Muscle of back (tissue), 13 donors: ENCODE measurements at places on chromosomes 7 and 10.
A peak's percentile ranks its signal among the peaks of the same experiment; 100 is the strongest.

- DNase-seq, result no peak
Observed at GRCh38 chr10:73205890-73206289, 38.0 kb downstream of the FAM149B1 start.

GRCh38 chr10:33831591-33831990 is 497.1 kb upstream of the NRP1 start:
- no peak for DNase-seq

DNA sequence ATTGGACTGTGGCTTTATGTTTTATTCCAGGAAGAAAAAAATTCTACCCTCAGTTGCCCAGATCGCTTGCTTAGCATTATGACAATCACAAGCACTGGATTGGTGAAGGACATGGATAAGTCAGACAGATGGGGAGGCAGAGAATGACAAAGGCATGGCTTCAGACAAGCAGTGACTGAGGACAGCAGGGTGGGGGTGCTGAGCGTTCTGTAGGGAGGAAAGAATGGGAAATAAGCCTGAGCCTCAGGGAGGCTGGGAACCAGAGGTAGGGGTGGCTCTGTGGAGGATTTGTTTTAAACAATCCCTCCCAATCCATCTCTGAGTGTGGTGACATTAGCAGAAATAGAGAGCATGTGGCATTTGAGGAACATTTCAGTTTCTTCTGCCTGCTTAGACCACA is 896.9 kb downstream of the CCSER2 start:
- DNase-seq, result no peak

DNA sequence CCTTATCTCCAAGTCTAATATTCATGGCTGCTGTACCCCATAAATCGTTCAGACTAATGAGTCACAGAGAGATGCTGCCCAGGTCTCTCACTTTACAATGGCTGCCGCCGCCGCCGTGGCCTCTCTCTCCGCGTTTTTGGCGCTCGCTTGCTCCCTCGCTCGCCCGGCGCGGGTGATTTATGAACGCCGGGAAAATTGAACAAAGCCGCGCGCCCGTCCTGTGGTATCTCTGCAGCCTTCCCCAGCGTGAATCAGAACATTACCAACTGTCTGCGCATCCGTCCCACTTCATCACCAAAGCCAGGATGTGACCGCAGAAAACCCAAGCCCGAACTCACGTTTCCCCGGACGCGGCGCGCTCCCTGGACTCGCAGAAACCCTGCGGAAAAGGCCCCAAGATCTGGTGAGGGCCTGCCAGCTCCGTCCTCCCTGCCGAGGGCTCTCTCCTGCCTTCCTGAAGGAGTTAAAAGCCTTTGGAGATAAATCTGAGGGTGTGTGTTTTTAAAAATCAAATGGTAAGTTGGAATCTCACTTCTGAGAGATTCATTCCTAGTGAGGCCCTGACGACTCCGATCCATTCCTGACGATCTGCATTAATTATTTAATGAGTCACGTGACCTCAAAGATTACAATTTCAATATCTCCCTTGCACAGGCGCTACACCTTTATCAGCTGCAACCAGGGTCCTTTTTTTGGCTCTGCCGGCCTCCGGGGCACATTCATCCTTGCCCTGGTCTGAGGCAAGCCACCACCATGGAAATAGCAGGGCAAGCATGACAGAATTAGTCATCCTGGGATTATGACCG is 6.3 kb downstream of the HOXA4 start:
- no peak for DNase-seq

DNA sequence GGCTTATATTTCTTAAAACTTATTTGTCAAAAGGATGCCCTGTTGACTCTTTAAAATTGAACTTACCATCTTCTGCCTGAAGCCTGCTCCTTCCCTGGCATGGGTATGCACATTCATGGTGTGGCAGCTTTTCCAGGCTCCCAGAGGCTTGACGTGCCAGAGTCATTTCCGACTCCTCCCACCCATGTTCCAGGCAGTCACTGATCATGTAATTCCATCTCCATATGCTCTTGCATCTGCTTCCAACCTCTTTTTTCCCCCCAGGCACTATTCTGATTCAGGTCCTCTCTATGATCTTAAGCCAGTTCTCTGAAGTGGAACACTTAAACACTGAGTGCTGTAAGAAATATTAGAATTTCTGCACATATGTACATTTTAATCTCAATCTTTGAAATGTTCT is 82.2 kb downstream of the CFAP58 start:
- DNase-seq, result no peak

- DNase-seq, result no peak
Observed at GRCh38 chr10:35565602-35566081, 39.5 kb upstream of the GJD4 start.

DNA sequence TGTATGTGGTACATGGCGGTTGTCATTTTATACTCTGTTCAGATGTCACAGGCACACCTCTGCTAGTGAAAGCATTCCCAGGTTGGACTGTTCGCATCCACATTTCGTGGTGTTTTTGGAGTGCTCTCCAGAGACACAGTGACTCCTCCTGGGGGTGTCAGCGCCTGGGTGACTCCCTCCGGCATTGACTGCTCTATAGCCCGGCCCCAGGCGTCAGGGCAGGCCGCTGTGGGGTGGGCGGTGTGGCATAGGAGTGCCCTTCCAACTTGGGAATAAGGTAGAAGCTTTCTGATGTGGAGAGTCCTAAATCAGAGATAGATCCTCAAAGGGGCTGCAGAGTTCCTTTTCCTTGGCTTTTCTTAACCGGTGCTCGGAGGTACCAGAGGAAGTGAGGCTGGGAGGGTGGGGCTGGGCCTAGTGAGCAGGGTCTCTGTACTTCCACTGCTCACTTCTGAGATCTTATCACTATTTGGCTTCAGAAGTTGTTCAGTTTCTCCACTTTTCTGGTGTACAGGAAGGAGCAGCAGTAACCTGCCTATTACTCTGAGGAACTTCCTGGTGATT is 32.3 kb downstream of the CCNY start:
- DNase-seq, result no peak

DNA sequence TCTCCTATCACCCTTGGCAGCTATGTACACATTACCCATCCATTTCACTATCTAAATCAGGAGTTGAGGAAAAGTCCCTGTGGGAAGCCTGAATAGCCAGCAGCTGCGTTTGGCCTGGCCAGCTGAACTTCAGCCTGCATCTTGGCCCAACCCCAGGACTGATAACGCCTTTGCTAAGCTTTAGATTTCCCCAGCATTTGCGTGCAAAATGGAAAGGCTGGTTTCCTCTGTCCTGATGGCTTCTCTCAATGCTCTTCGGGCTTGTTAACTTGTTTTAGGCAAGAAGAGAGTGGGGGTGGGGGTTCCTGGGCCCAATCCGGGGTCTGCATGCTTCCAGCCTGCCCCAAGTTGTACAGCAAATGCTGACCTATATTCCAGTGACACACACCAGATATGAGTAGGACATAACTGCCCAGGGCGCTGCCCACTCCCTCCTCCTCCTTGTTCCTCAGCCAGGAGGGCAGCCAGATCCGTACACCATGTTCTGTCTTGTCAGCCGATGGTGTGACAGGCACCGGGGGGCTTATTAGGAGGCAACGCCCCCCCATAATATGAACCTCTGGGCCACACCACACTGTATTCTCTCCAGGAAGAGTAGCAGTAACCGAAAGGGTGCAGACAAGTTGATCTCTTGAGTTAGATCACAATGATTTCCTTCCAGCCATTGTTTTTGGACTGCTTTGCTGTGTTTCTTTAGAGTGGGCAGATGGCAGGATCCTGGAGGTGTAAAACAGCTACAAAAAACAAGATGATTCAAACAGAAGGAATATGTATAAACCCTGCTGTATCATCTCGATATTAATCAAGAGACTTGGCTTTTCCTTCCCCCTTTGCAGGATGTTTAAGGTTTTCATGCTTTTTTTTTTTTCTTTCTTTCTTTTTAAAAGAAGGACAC is 339.0 kb downstream of the RNLS start:
- DNase-seq, result peak; percentile 79

DNA sequence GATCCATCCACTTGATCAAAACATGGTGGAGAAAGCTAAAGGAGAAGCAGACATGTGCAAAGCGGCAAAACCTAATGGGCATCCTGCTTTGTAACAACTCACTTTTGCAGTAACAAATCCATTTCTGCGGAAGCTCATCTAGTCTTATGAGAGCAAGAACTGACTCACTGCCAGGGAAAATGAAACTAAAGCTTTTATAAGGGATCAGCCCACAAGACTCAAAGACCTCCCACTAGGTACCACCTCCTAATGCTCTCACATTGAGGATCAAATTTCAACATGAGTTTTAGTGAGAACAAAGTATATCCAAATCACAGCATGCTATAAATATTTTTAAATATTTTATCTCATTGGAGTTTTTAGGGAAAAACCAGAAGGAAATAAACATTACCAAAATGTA is 120.1 kb upstream of the GNAI1 start:
- peak; percentile 5 for DNase-seq

DNA sequence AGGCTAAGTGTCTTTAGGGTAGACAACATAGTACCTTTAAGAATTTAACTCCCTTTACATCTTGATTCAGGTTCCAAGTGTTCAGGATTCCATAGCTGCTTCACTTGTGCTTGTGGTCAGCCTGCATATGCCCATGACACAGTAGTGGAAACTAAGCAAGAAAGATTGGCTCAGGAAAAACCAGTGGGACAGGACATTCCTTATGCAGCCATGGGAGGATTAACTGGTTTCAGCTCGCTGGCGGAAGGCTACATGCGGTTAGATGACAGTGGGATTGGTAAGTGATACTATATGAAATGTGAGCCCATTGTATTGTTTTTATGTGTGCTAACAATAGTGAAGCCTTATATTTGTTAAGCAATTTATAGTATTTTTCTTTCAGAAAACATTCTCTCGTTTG is 11.3 kb downstream of the FAM221A start:
- no peak for DNase-seq

- no peak for DNase-seq
Observed at GRCh38 chr10:119347181-119347974, 140.0 kb downstream of the GRK5 start.

DNA sequence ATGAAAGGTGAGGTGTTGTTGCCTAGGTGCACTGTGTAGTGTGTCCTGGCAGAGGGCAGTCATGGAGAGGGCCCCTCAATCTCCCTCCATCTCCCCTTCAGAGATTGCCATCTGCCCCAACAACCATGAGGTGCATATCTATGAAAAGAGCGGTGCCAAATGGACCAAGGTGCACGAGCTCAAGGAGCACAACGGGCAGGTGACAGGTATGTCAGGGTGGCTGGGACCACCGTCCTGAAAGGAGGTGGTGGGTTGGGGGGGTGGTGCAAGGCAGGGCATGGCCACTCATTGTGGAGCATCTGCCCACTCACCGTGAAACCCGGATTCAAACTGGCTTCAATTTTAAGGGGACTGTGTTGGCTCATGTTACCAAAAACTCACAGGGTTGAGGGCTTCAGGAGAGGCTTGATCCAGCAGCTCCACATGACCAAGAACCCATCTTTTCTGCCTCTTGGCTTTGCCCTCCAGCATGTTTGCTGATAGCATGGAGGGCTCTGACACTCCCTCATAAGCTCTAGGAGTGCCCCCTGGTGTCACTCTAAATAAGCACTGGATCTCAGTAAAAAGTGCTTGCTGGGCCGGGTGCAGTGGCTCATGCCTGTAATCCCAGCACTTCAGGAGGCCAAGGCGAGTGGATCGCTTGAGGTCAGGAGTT is 12.2 kb downstream of the ARPC1B start:
- no peak for DNase-seq
